ENCODE measurements at places on chromosomes 7 and 10.

DNA sequence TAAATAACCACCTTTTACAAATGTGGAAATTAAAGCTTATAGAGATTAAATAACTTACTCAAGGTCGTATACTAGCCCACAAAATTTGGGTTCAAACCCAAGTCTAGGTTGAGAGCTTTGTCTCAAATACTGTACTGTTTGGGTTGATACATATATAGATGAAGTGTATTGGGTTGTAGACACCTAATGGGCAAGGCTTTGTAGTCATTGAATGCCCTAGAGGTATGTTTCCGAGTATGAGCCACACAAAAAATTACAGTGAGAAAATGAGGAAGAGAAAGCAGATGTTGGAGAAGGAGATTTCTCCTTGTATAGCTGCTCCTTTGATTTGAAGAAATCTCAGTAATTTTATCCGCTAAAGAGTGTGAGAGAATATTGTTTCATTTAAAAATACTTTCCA, 60.6 kb downstream of the C1GALT1 start:
- no peak for DNase-seq

DNA sequence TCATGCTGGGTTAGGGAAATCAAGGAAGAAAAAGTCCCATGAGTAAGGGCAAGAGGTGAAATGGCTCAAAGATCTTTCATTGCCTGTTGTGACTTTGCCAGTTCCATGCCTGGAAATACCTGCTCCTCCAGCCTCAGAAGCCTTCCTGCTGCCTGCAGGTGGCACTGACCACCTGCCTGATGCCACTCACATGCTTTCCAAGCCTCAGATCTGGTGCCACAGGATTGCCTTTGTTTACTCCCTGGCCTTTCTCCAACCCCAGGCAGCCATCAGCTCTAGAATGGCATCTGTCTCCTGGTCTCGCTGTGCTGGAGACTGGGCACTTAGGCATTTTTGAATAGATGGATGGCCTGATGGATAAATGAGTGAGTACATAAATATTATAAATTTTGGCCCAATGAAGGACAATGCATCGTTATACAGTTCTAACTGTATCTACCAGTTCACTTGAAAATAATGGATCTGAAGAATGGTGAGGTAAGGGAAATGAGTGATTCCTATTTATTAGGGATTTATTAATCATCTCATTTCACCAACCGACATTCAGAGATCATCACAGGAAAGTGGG, 657.2 kb downstream of the INHBA start:
- DNase-seq: no peak

DNA sequence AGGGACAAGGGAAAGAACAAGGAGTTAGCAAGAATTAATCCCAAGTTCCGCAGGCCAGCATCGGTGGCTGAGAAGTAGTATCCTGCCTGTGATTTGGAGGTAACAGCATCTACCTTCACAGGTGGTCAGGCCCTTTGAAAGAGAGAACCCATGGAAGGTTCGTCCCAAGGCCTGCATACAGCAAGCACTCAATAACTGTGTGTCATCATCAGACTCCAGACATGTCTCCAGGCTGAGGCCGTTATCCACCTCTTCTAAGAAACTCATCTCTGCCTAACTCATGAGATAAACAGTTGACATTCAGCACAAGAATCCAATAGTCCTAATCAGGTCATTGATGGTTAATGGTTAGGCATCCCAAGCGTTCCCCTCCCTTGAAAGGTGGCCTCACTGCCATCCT, 45.0 kb downstream of the CTBP2 start:
- no peak for DNase-seq

GRCh38 chr7:74014931-74015330, 13.0 kb upstream of the ELN start:
- no peak for DNase-seq
